ENCODE measurements at places on chromosomes 5 and 9.

GRCh38 chr5:143890487-143890886 is 78.5 kb downstream of the HMHB1 start:
- DNase-seq = no peak

- DNase-seq = no peak
These were observed 82.1 kb downstream of the SLF1 start for GRCh38 chr5:94700592-94700991.

GRCh38 chr9:94656200-94656599 is 16.9 kb upstream of the FBP1 start:
- no peak for DNase-seq

DNA sequence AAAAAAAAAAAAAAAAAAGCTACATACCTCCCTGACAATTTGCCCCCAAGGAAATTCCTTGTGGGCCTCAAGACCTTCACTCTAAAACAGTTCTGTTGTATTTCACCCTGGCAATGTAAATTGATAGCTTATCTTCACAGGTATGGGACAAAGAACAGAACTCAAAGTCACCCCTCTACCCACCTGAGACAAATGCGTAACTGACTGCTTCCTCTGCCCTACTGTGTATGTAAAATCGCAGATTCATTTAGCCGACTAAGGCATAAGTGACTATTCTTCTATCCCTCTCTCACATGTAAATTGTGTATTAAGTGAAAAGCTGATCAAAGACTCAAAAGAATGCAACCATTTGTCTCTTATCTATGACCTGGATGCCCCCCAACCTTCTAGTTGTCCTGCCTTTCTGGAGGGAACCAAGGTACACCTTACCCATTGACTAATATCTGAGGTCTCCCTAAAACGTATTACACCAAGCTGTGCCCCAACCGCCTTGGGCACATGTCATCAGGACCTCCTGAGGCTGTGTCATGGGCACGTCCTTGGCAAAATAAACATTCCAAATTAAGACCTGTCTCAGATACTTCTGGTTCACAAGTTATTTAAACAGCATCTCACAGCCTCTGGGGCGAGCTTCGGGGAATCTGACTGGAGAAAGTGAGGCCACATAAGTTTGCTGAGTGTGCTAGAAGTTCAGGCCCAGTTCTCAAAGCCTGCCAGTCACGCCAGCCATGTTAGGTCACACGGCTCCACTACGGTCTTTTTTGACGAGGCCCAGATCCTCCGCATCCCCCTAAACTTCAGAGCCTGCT is 954 bp downstream of the TBCA start:
- no peak for DNase-seq
